ENCODE measurements at places on chromosomes 5 and 9. TPM values are rescaled to one million over a fixed set of nuclear protein-coding genes. Genes with fewer than 3 reads are reported as not detected.
A peak's percentile ranks its signal among the peaks of the same experiment; 100 is the strongest.

GRCh38 chr5:169861934-169862333 lies 118.4 kb downstream of the INSYN2B start:
- DNase-seq: no peak

GRCh38 chr9:18020121-18020745 lies 441.4 kb downstream of the SH3GL2 start:
- no peak for DNase-seq

GRCh38 chr9:111825468-111826145 lies 30.9 kb upstream of the SHOC1 start:
- DNase-seq: no peak

The C1QTNF2 gene
- not detected for total RNA-seq

DNA sequence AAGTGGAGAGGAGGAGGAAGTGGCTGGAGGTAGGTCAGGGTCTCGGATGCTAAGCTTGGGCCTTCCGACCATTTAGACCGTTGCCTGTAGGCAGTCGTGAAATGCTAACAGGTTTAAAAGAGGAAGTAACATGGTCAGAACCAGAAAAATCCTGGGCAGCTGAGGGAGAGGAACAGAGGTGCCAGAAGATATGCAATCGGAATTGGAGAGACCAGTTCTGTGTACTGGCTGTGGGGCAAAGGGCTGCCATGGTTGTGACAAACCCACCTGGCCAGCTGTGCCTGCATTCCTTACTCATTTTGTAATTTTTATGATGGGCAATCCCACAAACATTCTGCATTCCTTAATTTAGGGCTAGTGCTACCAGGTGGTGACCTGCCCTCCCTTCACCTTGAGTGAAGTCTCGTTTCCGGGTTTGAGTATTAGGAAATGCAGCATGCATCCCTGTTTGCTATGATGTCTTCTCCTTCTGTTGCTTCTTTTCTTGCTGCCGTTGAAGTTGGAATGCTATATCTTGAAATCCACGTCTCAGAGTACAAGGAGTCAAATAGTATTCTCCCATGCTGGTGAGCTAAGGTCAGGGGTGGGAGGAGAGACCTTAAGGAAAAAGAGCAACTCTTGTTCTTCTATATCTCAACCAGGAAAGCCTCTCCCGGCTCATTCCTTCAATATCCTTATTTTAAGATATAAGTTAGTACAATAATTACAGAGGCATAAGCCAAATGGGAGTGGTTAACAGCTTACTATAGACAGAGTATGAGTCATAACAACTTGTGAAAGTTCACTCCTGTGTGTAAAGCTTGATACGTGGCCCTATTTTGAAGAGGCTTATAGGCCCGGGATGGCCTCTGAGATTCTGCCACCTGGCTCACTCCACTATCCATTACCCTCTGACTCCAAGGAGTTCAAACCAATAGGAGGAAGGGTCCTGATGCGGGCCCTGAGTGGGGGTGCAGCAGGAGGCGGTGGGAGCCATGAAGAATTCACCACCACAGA lies 37.0 kb downstream of the B4GALT1 start:
- DNase-seq: no peak

DNA sequence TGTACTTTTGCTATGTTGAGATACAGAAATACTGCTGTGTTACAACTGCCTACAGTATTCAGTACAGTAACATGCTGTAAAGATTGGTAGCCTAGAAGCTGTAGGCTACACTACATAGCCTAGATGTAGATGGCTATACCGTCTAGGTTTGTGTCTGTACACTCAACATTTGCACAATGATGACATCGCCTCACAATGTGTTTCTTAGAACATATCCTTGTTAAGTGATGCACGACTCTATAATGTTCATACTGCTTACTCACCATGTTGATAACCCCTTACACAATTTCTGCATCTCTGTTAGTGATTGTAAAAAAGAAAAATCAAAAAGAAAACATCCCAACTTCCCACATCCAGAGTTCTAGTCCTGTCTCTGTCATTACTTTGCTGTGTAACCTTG lies 450.0 kb downstream of the CCDC171 start:
- DNase-seq: no peak

DNA sequence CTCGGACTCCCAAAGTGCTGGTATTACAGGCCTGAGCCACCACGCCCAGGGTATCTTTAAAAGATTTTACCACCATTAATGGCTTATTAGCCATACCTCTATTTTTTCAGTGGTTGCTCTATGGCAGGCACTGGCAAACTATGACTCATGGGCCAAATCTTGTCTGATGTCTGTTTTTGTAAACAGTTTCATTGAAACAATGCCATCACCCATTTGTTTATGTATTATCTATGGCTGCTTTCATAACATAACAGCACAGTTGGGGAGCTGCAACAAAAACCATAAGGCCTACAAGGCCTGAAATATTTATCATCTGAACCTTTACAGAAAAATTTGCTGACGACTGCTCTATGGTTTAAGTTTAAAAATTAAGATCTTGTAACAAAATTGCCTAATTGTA lies 66.8 kb downstream of the SLC38A9 start:
- DNase-seq: no peak

- peak; percentile 44 for DNase-seq
Measured at GRCh38 chr9:109010746-109011145, 2.6 kb downstream of the CTNNAL1 start.

GRCh38 chr9:122113574-122113973 lies 20.5 kb upstream of the TTLL11 start:
- no peak for DNase-seq

The CTNNA1 gene
- total RNA-seq: 5.0 TPM

GRCh38 chr5:168327451-168327850 lies 36.0 kb downstream of the WWC1 start:
- no peak for DNase-seq

- no peak for DNase-seq
Measured at GRCh38 chr9:5800969-5801738, 31.8 kb downstream of the ERMP1 start.

DNA sequence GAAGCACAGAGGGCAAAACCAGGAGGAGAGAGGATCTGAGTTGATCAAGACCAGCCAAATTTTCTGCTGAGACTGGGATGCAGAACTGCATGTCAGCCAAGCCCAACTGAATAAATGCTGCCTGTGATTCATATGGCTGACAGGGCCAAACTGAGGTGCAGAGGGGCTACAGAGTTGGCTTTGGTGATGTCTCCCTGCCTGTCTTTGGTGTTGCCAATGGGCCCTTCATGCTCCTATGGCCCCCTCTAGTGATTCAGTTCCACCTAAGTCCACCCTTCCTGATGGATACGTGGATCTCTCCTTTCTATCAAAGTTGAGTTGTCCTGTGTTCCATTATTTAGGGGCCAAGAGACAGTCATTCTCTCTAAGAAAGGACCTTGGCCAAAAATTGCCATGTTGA lies 163.6 kb upstream of the TLE4 start:
- no peak for DNase-seq

DNA sequence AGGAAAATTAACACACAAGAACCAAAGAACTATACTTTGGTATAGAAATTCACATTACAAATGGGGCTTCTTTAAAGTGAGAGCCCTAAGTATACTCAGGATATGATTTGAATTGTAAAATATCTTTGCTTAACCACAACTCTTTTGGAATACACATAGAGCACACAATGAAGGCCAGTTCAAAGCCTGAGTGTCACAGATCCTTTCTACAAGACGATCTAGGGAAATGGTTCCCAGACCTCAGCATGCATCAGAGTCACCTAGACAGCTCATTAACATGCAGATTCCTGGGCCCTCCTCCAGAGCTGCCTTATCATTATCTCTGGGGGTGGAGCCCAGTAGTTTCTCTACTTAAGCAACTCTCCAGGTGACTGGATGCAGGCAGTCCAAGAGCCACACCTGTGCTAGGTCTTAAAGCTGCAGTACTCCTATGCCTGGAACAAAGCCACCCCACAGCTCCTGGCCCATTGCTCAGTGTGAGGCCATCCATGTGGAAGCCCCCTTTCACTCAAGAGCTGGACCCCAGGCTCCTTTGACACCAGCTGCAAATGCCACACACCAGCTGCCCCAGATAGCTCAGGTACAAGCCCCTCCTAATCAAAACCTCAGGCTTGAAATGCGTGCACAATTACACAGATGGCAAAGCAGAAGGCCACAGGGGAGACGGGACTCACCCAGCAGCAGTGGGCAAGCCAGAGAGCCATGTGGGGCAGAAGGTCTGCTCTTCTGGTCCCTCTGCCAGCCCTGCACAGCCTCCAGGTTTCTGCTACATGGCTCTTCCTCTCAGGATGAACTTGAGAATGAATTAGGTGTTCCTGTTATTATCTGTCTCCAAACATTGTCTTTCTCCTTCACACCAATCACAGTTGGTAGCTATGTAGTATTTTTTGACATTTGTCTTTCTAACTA lies 106.1 kb downstream of the SH3TC2 start:
- DNase-seq: no peak

- DNase-seq: no peak
Measured at GRCh38 chr5:132788508-132788907, 11.5 kb upstream of the SEPTIN8 start.

The BRINP1 gene
- total RNA-seq: not detected

DNA sequence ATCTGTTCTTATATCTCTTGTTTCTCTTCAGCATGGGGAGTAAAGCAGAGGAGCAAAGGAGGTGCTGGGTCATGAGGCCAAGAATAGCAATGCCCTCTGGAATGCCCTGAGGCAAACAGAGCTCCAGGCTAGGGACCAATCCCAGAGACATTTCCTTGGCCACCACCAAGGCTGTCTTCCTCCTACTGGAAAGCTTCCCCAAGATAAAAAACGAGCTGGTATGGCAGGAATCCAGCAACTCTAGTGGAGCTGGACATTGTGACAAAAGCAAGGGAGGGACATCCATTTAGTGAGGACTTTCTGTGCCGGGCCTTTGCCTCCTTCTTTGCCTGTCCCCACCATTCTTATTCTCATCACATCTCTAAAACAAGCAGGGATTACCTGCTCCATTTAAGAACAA lies 161.6 kb downstream of the ASTN2 start:
- DNase-seq: no peak

The KCTD16 gene
- not detected for total RNA-seq

DNA sequence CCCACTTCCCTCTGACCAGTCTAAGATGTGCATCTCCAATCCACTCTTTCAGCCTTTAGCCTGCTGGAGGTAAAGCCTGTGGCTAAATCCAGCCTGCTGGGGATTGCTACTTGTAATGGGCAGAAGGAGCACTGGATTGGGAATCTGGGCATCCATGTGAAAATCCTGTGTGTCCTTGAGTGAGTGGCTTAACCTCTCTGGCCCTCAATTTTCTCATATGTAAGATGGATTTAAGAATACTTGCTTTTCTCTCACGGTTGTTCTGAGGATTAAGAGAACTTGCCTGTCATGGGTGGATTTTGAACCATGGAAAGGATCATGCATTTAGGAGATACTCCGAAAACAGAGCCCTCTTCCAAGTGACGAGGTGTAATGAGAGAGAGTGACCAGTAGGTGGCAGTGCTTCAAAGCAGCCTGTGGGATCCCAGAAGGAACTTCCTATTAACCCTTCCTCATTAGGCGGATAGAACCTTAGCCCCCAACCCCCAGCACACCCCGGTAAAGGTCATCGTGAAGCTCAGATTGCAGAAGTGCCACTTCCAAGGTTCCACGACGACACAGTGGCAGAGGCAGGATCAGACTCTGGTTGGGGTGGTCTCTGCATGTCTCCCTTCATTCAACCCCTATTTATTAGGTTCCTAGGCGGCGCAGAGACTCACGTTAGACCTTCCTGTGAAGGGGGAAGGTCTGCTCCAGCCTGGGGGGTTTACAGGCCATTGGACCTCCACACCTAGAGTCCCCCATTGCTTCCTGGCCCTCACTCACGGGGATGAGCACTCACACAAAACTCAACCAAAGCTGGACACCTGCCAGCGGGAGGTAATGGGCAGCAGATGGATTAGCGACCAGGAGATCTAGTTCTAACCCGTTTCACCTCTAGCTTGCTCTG lies 68.7 kb upstream of the ZNF618 start:
- peak; percentile 43 for DNase-seq

The TRIP13 gene
- 0.76 TPM for total RNA-seq

- DNase-seq: no peak
Measured at GRCh38 chr5:103247118-103247517, 11.4 kb upstream of the MACIR start.

The INSL6 gene
- total RNA-seq: not detected

GRCh38 chr9:93677641-93678136 lies 101.3 kb downstream of the PHF2 start:
- no peak for DNase-seq

Data from CD8-positive, alpha-beta T cell (primary cell).